Fibroblast of villous mesenchyme (primary cell): ENCODE measurements at places on chromosomes 11 and 22.

GRCh38 chr11:113778111-113778910, 1.3 kb upstream of the CLDN25 start:
- peak; percentile 12 for DNase-seq

GRCh38 chr11:44470854-44471253, 94.6 kb upstream of the CD82 start:
- DNase-seq, result no peak

DNA sequence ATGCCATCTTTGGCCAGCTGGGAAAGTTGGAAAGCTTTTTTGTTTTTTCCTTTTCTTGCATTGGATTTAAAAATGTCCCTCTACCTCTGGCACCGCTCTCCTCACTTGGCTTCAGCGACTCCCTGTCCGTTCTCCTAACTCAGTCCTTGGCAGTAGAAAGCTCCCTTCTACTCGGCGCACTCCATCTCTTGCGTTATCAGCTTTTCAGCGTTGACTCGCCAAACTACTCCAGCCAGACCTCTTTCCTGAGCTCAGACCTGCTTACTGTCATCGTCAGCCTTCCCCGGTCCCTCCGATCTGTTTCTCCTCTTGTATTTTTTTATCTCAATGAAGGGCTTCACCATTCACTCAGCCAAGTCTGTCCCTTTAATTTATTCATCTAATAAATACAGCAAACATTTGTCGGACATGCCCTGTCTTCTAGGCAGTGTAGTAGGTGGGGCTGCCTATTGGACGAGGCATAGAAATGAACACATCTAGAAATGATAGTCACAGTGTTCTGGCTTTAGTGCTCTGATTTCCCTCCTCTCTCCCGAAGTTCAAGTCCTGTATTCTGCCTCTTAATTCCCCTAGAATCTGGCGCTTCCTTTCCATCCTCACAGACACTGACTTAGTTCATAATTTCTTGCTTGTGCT, 839 bp downstream of the CEP164 start:
- DNase-seq, result peak; percentile 67

- DNase-seq, result peak; percentile 97
Measured at GRCh38 chr11:130609121-130610035, 160.9 kb downstream of the ADAMTS15 start.

DNA sequence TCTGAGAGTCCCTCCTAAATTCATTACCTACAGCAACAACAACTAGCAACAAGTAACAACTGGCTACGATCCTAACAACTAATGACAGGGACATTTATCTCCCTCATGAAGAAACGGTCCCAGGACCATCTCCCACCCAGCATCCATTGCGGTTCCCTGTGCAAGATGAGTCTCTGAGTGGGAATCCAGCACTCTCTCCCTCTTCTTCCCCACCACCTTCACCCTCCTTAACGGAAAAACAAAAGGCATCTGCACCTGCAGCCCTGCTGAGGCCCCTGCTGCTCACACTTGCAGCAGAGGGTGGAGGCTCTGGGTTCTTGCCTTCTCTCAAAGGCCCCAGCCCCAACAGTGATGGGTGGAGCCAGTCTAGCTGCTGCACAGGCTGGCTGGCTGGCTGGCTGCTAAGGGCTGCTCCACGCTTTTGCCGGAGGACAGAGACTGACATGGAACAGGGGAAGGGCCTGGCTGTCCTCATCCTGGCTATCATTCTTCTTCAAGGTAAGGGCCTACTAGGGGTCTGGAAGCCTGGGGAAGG, at the start of gene CD3G:
TSS of gene CD3G (plus strand) at position 364 of the 535 bp plus-strand sequence. CDS start at position 444, 80 bp downstream.
- DNase-seq, result no peak

DNA sequence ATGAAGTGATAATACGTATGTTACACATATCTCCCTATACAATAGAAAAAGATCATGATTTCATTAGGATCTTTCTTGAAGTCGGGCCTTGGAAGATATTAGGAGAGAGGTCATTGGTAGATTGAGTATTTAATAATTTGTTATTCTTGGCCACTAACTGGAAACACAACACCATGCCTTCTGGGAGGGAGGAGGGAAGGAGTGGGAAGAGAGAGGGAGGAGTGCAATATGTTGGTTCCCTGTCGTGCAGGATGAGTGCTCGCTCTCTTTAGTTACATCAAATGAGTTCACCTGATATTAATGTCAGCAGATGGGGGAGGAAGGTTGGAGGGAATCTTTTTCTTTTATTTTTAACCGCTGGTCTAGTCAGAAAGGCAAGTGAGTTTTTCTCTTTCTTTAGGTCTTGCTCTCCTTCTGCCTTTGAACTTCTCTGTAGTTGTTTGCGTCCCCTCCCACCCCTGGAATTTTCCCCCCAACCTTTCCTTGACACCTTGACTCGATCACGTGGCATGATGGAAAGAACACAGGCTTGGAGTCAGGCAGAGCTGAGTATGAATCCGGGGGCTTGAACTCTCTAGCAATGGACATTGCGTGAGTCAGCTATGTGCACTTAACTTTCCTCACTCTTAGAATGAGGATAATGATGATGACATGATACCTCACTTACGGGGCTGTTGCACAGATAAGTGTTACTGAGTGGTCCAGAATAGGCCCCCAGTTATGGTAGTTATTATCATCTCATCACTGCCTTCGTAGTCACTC, 6.2 kb downstream of the ADAMTS15 start:
- DNase-seq, result no peak

DNA sequence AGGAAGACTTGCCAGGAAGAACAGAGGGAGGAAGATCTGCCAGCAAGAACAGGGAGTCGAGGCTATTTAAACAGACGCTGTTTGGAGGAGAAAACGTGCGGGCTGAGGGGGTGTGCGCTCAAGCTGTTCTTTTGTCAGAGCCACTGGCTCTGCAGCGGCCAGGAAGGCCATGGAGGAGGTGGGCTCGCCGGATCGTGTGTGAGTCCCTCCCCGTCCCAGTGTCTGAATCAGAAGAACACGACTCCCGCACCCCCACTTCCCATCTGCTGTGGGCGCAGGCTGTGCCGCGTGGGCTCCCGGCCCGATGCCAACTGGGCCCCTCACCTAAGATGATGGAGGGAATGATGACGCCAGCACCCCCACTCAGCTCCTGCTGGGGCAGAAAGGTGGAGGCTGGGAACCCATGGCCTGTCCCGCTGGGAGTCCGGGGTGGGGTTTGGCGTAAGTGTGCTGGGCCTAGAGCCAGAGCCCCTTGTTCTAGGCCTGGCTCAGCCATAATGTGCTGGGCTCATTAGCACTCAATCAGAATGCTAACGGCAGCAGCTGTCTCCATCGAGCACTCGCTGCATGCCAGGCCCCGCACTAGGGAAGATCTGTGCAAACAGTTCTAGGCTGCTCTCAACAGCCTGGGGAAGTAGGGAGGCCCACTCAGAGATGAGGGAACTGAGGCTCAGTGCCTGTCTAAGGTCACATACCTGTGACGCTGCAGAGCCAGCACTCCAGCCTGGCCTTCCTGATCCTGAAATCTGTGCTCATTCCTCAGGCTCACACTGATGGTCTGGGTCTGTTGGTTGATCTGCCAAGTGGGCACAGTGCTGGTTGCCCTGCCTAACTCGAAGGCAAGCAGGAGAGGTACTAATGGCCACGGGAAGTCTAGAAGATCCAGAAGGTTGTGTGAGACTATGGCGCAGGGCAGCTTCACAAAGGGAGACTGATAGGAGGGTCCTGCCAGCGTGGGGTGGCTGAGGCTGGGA, 11.5 kb downstream of the NPTXR start:
- no peak for DNase-seq

DNA sequence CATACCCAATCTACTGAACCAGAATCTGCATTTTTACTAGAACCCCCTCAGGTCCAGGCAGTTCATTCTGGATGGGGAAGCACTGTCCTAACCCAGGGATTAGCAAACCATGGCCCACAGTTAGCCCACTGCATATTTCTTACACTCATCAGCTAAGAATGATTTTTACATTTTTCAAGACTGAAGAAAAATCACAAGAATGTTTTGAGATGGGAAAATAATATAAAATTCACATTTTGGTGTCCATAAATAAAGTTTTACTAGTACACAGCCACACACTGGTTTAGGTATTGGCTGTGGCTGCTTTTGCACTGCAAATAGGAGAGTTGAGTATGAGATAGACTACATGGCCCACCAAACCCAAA, 59.4 kb downstream of the PPFIBP2 start:
- DNase-seq, result no peak

GRCh38 chr11:115535781-115536180, 31.6 kb upstream of the CADM1 start:
- no peak for DNase-seq

GRCh38 chr11:18624161-18624560, 10.0 kb downstream of the SPTY2D1 start:
- DNase-seq, result no peak

GRCh38 chr11:123587559-123587958, 66.9 kb downstream of the SCN3B start:
- no peak for DNase-seq

- no peak for DNase-seq
Measured at GRCh38 chr22:31210556-31211421, 1.3 kb upstream of the LIMK2 start.
